ENCODE measurements at places on chromosomes 2 and 18.
A peak's percentile ranks its signal among the peaks of the same experiment; 100 is the strongest.

DNA sequence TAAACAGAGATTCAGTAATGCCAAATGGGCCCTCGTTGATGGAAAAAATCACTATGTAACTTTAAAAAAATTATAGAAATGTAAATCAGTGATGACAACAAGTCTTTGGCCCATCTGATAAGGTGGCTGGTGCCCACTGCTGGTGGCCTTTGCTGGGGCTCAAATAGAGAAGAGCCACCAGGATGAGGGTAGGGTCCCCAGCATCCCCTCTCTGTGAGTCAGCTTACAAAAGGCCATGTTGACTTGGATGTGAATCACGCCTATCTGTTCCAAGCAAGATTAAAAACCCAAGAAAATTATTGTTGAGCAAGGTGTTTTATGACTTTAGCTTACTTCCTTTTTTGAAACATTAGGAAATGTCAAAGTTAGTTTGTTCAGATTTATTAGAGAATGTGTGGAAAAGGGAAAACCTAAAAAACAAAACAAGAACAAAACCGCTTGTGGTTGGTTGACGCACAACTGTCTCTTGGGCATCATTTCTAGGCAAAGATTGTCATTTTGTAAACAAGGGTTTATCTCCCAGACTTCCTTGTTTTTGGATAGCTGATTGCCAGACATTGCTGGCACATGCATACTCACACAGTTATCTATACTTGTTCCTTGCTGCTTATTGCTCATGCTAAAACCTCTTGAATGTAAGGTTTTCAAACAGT lies 53.7 kb upstream of the ZNF396 start:
- no peak for DNase-seq

DNA sequence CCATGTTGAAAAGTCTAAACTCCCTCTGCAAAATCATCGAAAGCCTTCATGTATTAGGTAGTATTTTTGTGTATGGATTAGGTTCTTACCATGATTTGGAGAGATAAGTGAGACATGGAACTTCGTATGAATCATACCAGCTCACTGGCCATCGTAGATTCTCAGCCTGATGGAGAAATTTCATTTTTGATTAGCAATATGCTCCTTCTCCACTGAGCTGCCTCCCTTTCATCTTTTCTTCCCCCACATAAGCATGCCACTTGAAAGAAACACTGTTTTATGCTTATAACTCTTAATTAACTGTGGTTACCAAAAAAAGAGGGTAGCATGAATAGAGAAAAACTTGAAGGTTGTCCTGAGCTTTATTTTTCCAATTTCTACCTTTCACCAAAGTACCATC lies 111.9 kb downstream of the NCK2 start:
- DNase-seq: no peak

DNA sequence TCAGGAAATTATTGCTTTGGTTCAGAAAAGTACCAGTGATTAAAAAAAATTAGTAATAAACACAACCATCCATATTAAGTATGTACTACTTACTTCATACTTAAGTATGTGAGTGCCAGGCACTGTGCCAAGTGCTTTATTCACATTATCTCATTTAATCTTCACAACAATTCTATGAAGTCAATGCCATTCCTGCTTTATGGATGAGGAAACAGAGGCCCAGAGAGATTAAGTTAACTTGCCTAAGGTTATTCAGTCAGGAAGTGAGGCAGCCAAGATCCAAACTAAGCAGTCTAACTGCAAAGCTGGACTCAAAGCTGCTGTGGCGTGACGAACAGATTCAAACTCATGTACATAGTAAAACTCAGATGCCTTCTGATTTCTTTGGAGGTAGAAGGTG lies 22.3 kb downstream of the DTNB start:
- DNase-seq: no peak

GRCh38 chr2:47019532-47019931 lies 103.9 kb upstream of the MCFD2 start:
- DNase-seq: no peak

DNA sequence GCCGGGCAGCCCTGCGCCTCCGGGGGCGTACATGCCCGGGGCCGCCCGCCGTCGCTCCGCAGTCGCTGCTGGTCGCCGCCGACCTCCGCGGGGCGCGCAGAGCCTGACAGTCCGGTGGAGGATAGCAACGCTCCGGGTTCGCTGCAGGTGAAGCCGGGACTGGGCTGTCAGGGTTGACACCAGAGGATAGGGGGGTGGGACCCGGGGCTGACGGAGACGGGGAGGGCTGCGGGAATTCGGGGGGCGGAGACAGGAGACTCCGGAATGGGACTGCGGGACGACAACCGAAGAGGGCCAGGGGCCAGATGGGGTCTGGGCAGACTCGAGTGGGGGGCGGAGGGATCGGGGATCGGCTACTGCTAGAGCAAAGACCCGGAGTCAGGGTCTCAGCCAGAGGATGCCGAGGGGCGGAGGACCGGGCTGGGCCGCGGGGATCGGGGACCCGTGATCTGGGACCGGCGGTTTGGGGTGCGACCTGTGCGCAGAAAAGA lies 403 bp downstream of the TMEM127 start:
- peak; percentile 39 for DNase-seq

DNA sequence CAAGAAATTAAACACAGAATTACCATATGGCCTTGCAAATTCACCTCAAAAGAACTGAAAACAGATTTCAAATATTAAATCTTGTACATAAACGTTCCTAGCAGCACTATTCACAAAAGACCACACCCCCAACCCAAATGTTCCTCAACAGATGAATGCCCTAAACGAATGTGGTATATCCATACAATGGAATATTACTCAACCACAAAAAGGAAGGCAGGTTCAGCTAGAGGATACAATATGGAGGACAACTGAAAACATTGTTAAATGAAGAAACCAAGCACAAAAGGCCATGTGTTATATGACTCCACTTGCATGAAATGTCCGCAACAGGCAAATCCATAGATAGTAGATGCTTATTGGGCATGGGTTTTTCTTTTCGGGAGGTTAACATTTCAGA lies 61.7 kb downstream of the PPP4R1 start:
- no peak for DNase-seq

- no peak for DNase-seq
Measured at GRCh38 chr18:75360941-75361340, 66.6 kb downstream of the SMIM21 start.

DNA sequence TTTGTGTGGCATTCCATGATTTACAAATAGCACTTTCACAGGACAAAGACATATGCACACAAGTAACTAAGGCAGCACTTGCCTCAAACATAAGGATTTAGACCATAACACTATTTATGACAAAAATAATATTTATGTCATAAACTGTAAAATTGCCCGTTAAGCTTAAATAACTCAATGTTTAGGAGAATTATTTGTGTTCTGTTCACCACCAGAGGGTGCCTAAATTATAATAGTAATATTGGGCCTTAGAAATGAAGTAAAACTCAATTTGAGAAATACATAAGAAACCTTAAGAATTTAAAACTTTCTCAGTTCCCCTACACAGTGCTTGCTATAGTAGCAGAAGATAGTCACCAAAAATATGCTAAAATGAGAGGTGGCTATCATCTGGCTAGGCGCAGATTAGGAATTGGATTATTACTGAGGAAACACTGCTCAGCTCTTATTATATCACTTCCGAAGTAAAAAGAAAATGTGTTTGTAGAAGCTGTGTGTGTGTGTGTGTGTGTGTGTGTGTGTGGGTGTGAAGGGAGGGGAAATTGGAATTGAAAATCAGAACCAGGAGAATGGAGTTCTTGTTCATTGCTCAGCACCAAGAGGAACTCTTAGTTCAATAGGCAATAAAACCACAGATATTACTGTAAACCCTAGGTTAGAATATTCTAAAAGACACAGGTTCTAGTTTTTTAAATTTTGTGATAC lies 4.9 kb upstream of the CHN1 start:
- DNase-seq: no peak

GRCh38 chr2:192072778-192073177 lies 122.0 kb downstream of the TMEFF2 start:
- no peak for DNase-seq

GRCh38 chr2:232238108-232238507 lies 140.4 kb upstream of the ALPP start:
- DNase-seq: no peak

DNA sequence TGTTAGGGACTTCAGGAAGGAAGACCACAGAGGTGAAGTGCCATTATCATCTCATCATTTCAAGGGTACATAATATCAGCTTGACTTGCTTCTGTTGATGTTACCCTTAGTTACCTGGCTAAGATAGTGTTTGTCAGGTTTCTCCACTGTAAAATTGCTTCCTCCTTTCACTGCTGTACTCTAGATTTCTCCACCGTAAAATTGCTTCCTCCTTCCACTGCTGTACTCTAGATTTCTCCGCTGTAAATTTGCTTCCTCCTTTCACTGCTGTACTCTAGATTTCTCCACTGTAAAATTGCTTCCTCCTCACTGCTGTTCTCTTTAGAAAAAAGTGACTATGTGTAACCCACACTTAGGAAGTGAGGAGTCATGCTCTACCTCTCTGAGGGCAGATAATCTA lies 1460.3 kb downstream of the SUCLG1 start:
- DNase-seq: no peak

GRCh38 chr2:112607680-112608438 lies 23.4 kb downstream of the CHCHD5 start:
- DNase-seq: no peak

DNA sequence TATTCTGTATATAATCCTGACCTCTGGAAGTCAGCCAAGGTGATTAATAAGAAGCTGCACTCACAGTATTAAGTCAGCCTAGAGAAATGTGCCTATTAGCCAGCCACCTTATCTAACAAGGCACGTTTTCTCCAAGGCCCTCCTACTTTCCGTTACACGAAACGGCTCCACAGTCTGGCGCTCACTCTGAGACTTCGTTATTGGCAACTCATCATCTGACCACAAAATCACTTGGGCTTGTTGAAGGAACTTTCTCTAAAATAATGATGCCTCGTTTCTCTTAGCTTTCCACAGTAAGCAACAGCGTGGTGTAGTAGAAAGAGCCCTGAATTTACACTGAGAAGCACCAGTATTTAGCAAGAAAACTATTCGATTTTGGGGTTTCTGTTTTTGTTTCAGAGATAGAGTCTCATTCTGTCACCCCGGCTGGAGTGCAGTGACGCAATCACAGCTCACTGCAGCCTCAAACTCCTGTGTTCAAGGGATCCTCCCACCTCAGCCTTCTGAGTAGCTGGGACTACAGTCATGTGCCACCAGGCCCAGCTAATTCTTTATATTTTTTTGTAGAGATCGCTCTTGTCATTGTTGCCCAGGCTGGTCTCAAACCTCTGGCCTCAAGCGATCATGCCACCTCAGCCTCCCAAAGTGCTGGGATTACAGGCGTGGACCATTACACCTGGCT lies 53.6 kb upstream of the SLC14A1 start:
- DNase-seq: no peak

- DNase-seq: no peak
Measured at GRCh38 chr2:50108245-50108644, 923.7 kb downstream of the NRXN1 start.

GRCh38 chr2:14543284-14543683 lies 89.2 kb upstream of the LRATD1 start:
- no peak for DNase-seq

GRCh38 chr2:221268631-221269030 lies 303.5 kb downstream of the EPHA4 start:
- no peak for DNase-seq

DNA sequence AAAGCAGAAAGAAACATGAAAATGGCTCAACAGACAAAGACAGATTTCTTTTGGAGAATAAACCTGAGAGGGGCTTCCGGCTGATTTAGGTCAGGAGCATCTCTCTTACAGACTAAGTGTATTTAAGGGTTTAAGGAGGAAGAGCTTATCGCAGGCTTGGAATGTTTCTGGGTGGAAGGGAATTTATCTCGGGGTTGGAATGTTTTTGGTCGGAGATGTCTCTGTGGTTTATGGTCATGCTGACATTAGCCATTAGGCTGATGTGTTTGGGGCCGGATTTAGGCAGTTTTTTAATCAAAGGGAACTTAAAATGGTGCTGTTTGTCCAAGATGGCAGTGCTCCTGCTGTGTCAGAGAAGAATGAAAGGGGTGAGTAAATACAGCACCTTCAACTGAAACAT lies 14.4 kb upstream of the PSMA8 start:
- DNase-seq: no peak

DNA sequence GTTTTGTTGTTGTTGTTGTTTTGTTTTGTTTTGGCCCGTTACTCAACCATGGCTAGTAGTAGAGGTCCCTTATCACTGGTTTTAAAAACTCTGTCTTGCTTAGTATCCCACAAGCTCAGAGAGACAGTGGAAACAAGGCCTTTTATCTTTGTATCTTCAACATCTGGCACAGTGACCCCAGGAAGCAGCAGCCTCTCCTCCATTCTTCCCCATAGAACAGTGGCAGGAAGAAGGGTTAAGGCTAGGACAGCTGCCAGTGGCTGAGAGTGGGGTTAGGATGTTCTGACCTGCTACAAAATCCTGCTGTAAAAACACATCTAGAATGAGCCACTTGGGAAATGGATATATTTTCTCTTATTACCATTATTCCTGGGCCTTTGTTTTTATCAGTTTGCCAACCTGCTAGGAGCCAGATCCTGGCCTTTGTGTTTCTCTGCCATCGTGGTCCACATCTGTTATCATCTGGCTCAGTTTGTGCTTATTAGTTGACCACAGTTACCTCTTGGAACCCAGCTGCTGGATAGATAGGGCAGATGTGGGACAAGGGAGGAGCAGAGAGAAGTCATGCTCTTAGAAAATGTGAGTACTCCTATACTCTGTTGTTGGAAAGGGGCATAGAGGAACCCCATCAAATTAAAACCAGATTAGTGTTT lies 246.8 kb downstream of the AGPS start:
- DNase-seq: no peak

DNA sequence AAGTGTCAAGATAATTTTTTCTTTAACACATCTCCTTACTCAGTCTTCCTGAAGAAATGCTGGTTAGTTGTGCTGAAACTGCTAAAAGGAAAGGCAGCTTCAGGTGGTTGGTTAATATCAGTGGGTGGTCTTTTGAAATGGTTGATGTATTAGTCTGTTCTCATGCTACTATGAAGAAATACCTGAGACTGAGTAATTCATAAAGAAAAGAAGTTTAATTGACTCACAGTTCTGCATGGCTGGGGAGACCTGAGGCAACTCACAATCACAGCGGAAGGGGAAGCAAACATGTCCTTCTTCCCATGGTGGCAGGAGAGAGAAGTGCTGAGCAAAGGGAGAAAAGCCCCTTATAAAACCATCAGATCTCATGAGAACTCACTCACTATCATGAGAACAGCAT lies 125.9 kb upstream of the CYRIA start:
- no peak for DNase-seq

DNA sequence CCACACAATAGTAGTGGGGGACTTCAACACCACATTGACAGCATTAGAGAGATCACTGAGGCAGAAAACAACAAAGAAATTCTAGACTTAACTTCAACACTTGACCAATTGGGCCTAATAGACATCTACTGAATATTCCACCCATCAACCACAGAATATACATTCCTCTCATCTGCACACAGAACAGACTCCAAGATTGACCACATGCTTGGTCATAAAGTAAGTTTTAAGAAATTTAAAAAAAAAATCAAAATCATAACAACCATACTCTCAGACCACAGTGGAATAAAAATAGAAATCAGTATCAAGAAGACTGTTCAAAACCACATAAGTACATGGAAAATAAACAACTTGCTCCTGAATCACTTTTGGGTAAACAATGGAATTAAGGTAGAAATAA lies 9.0 kb upstream of the FLACC1 start:
- DNase-seq: no peak
